T-cell (primary cell): ENCODE measurements at places on chromosomes 3 and 15. TPM values are rescaled to one million over a fixed set of nuclear protein-coding genes. Genes with fewer than 3 reads are reported as not detected.
A peak's percentile ranks its signal among the peaks of the same experiment; 100 is the strongest.

The LEKR1 gene
- 1.2 TPM for total RNA-seq

The GOLGA6D gene
- total RNA-seq: 0.13 TPM

The TPRG1 gene
- 28.4 TPM for total RNA-seq

The GUCA1C gene
- not detected for total RNA-seq

- no peak for DNase-seq
These were observed 62.8 kb upstream of the C3orf80 start for GRCh38 chr3:160162440-160162839.

DNA sequence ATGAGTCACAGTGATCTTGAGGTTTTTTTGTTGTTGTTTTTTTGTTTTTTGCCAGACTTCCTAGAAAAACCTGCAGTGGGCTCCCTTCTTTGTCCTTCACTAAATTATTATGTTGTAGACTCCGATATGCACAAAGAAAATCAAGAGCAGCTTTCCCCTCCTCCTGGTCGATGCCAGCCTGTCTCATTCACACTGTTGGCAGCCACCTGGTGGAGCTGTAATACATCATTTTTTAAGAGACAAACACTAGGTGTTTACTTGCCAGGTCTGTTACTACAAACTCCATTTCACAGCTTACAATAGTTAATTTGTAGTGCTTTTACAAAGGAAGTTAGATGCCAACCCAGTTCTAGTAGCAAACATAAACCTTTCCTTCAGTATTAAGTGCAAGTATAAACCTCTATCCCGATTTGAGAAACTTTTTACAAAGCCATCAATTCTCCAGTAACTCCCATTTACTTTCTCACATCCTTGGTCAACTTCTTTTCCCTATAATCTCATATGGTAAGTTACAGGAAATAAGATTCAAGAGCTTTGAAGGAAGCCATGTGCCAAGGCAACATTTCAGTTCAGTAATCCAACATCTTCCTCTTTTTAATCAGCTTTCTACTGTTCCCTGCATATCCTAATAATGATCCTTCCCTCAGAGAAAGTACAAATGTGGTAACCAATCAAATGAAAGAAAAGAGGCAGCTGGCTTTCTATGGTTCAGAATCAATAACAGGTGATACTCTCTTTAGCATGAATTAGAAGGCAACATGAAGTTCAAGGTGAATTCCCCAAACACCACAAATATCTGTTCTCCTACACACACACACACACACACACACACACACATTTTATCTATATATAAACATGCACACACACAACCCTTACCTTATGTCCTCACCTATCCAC is 14.0 kb downstream of the AAGAB start:
- DNase-seq: peak; percentile 19

DNA sequence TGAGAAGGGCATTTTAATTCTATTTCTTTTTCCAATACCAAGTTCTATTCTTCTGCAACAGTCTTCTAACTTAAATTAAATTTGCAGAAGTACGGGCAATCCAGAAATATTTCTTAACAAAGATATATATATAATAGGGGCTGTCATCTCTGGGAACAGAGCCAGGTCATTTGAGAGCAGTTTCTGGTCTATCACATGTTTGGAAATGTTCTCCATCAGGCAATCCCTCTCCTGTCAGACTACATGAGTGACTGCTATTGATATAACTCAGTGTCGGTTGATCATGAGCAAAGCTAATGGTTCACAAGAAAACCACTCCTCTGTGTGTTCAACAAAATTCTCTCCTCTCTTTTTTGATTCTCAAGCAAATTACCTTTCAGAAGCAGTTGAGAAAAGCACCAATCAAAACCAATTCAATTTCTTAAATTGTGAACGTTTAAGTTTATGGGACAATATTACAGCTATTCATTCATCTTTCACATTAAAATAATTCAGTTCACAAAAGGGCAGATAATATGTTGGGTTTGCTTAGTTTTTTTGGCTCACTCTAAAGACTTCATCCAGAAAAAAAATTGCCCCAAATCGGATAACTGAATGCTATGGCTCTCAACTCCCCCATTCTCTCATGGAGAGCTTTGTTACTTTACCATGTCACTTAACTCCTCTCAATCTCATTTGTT is 152.9 kb upstream of the TGFBR2 start:
- DNase-seq: no peak

- DNase-seq: no peak
These were observed 33.3 kb downstream of the TM4SF18 start for GRCh38 chr3:149299938-149300801.

- no peak for DNase-seq
These were observed 8.8 kb upstream of the TTBK2 start for GRCh38 chr15:42929306-42929848.

GRCh38 chr3:6516143-6516542 is 344.8 kb upstream of the GRM7 start:
- no peak for DNase-seq

DNA sequence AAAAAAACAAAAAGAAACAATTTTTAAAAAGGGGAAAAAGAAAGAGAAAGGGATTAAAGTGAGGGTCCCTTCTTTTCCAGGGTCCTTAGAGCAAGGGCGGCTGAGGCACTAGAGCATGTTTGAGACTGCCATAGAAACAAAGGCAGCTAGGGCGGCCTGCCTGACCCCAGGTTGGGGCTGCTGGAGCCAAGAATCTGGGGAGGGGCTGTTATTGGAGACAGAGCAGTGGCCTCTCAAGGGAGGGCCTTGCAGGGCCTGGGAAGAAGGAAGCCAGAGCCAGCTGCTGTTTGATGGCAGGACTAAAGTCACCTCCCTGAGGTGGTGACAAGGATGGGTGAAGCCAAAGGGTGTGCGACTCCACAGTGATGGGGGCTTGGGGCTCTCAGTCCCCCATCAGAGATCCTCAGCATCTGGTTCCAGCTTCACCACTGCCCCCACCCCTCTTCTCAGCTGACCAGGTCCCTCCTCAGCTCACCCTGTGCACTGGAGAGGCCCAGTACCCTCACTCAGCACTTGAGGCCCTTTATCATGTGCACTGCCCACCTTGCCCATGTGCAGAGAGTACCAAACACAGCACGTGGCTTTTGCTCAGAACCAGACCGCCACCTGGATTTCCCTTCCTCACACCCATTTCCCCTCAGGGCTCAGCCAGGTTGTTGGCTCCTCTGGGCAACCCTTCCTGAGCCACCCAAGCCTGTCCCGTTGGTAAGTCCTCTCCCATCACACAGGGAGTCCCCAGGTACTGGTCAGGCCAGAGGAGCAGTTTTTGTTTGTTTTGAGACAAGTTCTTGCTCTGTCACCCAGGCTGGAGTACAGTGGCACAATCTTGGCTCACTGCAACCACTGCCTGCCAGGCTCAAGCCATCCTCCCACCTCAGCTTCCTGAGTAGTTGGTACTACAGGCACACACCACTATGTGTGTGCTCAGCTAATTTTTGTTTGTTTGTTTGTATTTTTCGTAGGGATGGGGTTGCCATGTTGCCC is 1.7 kb downstream of the TMEM89 start:
- DNase-seq: no peak

GRCh38 chr3:117234331-117234730 is 524.8 kb downstream of the TUSC7 start:
- no peak for DNase-seq

DNA sequence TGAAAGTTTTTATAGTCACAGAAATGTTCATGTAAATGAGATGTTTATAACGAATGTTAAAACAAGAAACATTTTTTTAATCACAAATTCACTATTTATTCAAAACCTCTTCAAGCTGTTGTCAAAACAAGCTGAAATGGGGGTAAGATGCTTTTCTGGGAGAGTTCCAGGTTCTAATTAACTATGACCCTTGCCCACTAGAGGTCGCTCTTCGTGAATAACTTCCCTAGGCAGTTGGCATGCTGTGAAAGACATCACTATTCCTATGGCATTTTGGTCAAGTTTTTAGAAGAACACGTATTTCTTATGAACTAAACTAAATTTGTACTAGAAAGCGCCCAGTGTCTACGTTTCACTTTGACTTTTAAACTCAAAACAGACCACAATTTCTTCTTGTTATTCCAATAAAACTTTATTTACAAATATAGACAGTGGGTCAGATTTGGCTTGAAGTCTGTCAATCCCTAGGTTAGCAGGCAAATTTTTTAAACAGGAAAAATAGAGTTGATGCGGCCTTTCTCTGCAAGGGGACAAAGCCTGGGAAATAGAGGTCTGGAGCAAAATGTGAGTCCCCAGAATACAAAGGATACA is 62.8 kb upstream of the CMTM8 start:
- peak; percentile 48 for DNase-seq

GRCh38 chr3:98655666-98656065 is 62.3 kb upstream of the CPOX start:
- DNase-seq: no peak
